ENCODE measurements at places on chromosomes 6 and 20. TPM values are rescaled to one million over a fixed set of nuclear protein-coding genes. Genes with fewer than 3 reads are reported as not detected.

- DNase-seq, result no peak
Measured at GRCh38 chr6:64932486-64932885, 774.5 kb downstream of the EYS start.

DNA sequence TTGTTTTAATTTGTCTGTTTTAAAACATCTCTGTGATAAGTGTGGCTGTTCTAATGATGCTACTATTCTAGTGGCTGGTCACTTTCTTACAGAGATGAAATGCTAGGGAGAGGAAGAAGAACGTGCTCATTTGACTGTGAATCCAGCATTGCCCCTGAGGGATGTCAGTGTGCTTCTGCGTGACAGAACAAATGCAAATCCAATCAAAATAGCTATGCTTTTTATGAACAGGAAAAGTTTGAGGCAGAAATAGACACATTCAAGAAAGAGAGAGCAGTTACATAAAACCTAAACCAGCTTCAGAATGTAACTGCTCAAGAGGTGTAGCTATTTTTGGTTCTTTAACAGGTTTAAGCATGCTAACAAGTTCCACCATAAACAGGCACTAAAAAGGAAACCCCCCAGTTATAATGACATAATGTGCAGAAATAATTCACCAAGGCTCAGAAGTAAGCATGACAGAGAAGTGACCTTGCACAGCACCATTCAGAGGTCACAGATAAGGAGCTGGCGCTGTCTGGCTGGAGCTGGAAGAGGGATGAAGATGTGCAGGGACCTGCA is 385.3 kb downstream of the EPM2A start:
- DNase-seq, result no peak

DNA sequence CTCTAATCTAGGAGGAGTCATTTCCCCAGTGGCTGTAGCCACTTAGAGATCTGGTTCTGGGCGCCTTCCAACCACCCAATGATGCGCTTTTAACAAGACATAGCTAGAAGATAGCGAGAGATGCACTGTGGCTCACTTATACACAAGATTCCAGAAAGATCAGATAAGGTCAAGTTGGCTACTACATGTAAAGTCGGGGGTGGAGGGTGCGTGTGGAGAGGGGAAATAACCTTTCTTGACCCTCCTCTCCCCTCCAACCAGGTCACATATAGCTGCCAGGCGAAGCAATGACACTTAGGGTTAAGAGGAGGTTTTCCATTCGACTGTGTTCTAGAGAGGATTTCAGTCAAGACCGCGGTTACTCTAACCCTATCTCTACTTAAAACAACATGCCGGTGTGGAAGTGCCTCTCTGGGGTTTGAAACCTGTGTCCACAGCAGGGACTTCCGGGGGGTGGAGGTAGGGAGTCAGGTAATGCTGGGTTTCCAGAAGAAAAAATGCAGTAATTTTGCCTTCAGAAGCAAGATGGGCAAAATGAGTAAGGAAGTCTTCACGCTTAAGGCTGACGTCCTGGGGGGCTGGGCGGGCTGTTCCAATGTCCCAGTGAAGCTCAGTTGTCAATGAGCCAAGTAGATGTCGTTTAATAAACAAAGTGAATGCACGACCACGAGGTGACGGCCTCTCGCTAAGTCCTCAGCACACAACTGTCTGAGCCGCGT is 1.8 kb upstream of the SIM1 start:
- no peak for DNase-seq

The PRRT1 gene
- not detected for total RNA-seq

- DNase-seq, result no peak
Measured at GRCh38 chr6:159807150-159807858, 7.2 kb downstream of the PNLDC1 start.

DNA sequence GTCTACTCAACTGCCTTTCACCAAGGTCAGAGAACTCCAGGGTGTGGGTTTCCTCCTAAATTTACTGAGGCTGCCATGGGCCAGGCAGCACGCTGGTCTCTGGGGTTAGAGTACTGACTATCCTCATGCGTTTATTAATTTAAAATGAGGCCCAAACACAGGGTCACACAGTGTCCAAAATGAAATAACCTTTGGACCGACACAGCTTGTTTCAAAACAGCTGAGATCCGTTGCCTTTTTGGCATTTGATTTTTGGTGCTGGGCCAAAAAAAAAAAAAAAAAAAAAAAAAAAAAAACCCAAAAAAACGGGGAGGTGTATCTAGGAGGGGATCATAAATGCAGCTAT is 14.6 kb upstream of the TOX2 start:
- DNase-seq, result no peak

DNA sequence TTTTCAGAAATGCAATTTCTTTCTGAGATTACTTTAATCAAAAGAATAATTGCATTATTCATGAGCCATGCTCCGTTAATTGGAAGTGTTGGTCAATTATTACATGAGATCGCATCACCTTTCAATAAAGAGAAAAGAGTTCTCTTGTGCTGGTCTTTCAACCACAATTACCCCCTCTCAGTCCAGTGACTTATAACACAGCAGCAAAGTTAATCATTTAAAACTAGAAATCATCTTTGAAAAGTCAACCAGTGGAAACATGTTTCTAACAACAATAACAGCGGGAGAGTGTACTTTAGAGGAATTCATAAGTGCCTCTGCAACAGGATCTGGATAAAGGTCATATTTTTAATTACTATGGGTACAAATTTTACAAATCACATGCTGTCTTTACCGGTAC is 384.4 kb upstream of the AGPAT4 start:
- no peak for DNase-seq

DNA sequence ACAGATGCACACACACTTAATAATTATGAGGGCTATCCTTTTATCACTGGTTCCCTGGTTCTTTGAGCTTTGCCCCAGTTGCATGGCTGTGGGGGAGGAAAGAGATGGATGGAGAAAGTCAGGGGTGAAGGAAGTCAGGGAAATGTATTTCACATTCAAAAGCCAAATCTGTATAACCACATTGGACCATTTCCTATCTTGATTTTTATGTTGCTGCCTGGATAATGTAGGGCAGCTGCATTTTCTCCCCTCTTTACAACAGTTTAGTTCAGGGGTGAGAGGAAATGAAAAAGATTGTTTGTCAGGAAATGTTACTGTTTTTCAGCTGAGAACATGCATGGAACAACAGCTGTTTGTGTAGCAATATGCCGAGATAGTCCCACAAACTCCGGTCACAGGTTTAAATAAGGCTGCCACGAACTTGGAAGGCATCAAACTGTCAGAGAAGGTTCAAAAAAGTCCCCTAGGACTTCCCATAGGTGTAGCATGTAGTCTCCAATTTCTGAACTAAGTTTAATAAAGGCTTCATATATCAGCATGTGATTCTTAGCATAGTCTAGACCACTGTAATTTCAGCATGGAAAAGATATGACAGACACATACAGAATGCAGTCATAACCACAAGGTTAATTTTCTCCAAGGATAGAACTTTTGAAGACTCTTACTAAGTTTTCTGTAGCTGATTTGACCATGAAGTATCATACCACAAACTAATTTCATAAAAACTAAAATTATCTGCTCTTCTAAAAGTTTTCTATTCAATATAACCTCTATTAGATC is 82.1 kb upstream of the COL21A1 start:
- DNase-seq, result no peak

The CRIP3 gene
- total RNA-seq, result 2.7 TPM

DNA sequence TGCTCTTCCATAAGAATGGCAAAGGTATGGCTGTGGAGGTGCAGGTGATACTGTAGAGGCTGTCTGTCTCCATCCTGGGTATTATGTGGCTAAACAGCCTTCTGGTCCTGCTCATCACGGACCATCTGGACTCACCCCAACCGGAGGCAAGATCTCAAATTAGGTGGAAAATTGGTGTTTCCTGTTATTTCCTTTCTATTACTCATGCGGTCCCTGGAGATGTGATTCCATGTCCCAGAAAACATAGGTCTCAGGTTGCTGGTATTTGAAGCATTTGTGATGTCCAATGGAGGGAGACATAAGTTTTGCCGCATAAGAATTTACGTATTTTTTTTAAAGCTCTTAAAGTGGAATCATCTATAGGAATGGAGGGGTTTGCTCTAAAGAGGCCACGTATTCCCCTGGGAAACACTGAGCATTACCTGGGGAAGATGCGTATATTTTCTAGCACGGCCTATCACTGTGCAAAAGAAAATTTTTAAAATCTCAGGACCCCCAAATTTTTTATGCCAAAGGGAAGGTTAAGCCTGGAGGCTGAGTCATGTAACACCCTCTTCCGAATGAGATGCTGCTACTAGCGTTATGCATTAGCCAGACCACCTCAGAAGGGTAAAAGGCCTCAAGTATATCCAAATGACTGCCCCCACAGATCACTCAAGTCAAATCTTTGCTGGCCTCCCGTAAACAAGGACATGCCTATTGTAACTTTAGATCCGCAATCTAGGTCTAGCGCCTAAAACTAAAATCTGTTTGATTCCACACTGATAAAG is 22.4 kb upstream of the PBOV1 start:
- DNase-seq, result no peak

GRCh38 chr20:57620274-57620990 is at the start of gene ZBP1:
TSS of gene ZBP1 (minus strand) at chr20:57620426. CDS start at chr20:57620295, 131 bp downstream.
- DNase-seq, result no peak

The ADGRF5 gene
- total RNA-seq, result 51.2 TPM
